ENCODE measurements at places on chromosomes 4 and X. TPM values are rescaled to one million over a fixed set of nuclear protein-coding genes. Genes with fewer than 3 reads are reported as not detected.

- DNase-seq: no peak
Observed at GRCh38 chr4:128853741-128854140, 44.2 kb downstream of the JADE1 start.

DNA sequence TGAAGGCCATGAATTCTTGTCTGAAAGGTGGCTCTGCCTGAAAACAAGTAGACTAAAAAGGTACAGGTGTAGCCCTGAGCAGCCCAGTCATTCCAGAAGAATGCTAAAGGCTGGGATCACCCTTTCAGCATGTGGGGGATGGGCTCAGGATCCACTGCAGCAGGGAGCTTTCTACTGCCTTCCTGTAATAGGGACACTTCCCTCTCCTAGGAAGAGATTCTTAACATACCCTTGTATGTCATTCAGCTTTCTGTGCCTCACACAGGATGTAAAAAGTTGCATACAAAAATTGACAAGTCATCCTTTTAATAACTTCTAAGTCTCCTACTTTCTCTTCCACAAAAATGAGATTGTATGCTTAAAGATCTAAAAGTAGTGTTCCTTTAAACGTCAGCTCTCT, 123.3 kb downstream of the ZNF518B start:
- no peak for DNase-seq

ADH7 gene
- not detected for total RNA-seq

DNA sequence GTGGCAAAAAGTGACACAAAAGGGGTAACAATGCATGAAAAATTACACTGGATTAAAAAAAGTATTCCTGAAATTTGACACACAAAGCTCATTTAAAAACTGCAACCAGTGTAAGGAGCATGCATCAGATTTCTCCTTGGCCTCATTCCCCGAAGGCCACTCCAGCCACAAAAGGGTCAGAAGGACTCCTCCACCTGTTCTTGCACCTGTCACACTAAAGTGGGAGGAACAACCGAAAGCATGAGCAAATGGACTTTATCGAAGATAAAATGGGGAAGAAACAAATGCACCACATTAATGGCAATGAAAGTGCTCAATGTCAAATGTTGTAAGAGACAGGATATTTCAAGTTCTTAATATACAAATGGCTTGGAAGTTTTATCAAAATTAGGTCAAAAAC, 88.2 kb downstream of the ADGRA3 start:
- DNase-seq: no peak

DNA sequence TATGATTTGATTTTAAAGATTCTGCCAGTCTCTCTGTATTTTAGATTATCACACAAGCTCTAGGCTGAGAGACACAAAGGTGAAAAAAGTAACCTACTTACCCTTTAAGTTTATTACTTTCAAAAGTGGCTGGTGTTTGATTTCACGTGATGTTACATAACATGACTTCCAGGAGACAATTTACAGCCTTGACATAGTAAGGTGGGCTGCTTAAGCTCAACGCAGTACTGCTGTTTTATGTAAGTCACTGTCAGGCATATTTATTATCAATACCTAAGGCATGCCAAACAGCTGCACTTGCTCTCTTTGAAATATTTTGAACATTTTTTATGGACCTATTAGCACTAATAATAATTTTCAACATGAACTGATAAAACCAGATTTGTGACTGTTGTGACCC, 451.5 kb upstream of the FAM241A start:
- no peak for DNase-seq

NEUROG2 gene
- 7.3 TPM for total RNA-seq

GRCh38 chr4:166816890-166817289, 417.4 kb downstream of the SPOCK3 start:
- no peak for DNase-seq

GRCh38 chrX:148070504-148070877, 89.4 kb downstream of the FMR1NB start:
- no peak for DNase-seq

GRCh38 chrX:39721566-39722279, 376.0 kb downstream of the BCOR start:
- no peak for DNase-seq

- no peak for DNase-seq
Observed at GRCh38 chrX:82081027-82081426, 879.1 kb downstream of the SH3BGRL start.

DNA sequence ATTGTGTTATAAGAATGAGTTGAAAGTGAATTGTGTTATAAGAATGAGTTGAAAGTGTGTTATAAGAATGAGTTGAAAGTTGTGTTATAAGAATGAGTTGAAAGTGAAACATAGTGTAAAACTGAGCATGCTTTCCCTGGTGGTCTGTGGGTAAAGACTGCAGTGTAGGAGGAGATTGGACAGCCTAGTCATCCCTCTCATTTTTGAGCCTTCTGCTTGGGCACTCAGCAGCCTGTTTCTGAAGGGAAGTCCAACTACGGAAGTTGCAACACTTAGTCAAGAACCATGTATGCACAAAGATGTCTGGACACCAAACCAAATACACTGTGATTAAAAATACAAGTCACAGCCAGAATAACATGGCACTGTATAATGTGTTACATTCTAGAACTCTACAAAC, 72.6 kb downstream of the ANK2 start:
- no peak for DNase-seq

- no peak for DNase-seq
Observed at GRCh38 chrX:135416546-135416945, 5.2 kb upstream of the SMIM10L2A start.

- no peak for DNase-seq
Observed at GRCh38 chr4:141220271-141220670, 424 bp upstream of the ZNF330 start.

DNA sequence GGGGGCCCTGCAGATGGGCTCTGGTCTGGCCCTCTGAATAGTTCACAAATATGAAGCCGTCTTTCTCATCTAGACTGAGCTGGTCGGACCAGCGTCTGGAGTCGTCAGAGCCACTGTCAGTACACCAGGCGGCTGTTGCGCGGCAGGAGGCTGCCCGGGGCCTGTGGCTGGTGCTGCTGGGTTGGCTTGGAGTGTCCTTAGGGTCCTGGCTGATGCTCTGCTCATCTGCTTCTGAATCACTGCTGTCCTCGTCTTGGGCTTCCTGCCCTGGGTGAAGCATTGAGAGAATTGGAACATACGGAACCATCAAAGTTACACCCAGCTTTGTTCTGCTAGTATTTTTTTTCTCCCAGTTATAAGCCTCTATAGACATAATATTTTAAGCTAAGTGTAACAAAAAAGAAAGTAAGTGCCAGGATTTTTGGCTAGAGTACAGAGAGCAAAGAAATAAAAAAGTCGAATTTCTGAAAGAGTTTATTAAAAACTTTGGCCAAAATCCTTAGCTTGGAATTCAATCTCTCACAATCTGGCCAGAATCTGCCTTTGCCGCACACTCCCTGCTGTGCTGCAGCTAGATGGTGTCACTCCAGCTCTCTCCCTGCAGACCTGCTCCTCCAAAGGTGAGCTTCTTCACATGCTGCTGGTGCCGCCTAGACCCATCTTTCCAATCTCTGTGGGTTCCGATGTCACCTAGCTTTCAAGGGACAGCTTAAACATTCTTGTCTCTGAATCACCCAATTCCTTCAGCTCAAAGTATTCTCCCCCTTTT, 96.2 kb downstream of the CDS1 start:
- DNase-seq: no peak

- no peak for DNase-seq
Observed at GRCh38 chr4:98290511-98290910, 29.3 kb downstream of the RAP1GDS1 start.

SOWAHB gene
- 0.17 TPM for total RNA-seq

Measured in glutamatergic neuron (in vitro differentiated cells).